ENCODE measurements at places on chromosomes 16 and 17.
A peak's percentile ranks its signal among the peaks of the same experiment; 100 is the strongest.

DNA sequence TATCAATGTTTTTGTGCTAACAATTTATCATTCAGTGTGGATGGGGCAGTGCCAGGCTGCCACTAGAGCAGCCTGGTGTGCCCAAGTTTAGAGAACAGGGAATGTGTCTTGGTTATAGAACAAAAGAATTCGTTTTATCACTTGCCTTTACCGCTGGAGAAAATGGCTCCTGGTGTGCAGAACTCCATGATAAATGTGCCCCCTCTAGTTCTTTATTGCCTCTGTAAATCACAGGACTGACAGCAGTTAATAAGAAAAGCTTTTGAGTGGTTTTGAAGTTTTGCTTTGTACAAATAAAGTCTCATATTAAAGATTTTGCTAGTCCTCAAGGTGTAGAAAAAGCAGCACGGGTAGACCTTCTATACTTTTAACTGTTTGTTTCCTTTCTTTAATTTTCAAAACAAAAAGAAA, 28.2 kb upstream of the PSMD7 start:
- no peak for DNase-seq

GRCh38 chr16:53054670-53055485, at the start of gene CHD9:
CHD9 (plus strand) TSS chr16:53054991; CDS start chr16:53156090, 101,099 bp downstream.
- peak; percentile 75 for DNase-seq

DNA sequence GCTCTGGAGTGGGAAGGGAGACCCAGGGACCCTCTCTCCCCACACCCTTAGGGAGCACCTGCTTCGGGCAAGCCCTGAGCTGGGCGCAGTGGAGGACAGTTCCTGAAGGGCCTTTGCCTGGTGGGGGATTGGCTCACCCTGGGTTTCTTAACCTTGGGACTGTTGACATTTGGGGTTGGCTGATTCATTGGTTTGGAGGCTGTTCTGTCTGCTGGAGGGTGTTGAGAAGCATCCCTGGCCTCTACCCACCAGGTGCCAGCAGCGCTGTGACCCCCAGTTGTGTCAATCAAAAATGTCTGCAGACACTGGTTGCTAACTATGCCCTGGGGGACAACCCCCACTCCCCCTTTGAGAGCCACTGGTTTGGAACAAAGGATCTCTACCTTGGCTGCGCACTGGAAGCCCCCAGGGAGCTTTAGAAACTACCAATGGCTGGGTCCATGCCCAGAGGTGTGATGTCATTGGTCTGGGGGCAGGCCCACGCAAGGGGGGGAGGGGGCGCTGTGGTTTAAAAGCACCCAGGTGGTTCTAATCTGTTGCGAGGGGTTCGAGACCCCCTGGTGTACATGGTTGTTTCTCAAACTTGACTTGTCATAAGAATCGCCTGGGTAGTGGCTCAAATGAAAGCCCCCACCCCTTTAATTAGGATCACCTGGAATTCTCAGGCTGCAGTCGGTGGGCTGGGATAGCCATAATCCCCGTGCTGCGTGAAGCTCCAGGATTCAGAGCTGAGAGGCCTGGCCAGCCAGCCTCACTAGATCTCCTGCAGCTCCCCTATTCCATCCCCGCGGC, 151.9 kb upstream of the GSE1 start:
- no peak for DNase-seq

DNA sequence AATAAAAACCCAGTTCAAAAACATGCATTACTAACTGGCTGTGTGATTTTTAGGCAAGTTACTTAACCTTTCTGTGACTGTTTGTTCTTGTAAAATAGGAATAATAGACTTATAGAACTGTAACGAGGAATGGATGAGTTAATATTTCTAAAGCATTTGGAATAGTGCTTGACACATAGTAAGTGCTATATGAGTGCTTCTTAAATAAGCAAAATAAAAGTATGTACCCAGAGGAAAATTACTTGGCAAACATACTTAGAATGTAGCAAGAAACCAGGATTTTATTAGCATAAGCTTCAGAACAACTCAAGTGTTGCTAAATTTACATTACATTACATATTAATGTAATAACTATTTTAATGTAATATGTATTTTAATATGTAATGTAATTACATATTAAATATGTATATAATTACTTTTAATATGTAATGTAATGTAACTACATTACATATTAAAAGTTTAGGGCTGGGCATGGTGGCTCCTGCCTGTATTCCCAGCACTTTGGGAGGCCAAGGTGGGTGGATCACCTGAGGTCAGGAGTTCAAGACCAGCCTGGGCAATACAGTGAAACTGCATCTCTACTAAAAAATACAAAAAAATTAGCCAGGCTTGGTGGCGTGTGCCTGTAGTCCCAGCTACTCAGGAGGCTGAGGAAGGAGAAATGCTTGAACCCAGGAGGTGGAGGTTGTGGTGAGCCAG, 14.2 kb downstream of the NFAT5 start:
- no peak for DNase-seq

DNA sequence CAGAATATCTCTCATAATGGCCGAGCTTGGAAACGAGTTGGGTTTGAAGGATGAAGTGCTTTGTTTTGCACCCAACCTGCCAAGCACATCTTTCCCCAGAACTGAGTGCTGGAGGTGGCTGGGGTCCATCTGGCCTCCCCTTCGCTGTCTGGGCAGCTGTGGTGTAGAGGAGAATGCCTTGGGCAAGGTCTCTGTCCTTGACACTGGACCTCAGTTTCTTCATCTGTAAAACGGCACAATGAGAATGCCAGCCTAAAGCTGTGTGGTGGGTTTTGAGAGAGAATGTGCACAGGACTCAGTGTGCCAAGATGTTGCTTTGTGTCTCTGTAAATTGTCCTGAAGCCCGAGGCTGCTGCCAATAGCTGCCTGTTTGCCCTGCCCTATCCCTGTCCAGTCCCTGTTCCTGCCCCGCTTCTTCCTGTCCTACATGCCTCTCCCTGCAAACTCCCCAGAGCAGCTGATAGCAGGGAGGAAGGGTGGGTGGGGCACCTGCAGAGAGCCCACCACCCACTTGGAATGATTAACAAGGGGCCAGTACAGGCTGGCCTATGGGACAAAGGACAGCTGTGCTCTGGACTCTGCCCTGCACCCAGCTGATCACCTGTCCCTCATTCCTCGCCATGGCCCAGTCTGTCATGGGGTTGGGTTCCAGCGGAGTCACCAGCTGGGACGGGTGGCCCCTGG, 15.3 kb downstream of the LASP1 start:
- no peak for DNase-seq

DNA sequence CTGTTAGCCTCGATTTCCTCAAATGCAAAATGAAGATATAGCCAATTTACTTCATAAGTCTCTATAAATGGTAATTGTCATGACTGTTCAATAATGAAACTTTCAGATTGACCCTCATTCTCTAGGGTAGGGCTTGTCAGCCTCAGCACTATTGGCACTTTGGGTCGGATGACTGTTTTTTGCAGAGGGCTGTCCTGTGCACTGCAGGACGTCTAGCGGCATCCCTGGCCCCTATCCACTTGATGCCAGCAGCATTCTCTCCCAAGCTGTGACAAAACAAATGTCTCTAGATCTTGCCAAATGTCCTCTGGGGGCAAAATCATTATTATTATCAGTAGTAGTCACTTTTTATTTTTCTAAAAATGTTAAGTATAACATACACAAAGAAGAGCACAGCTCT, 24.6 kb downstream of the CDH11 start:
- DNase-seq: no peak

DNA sequence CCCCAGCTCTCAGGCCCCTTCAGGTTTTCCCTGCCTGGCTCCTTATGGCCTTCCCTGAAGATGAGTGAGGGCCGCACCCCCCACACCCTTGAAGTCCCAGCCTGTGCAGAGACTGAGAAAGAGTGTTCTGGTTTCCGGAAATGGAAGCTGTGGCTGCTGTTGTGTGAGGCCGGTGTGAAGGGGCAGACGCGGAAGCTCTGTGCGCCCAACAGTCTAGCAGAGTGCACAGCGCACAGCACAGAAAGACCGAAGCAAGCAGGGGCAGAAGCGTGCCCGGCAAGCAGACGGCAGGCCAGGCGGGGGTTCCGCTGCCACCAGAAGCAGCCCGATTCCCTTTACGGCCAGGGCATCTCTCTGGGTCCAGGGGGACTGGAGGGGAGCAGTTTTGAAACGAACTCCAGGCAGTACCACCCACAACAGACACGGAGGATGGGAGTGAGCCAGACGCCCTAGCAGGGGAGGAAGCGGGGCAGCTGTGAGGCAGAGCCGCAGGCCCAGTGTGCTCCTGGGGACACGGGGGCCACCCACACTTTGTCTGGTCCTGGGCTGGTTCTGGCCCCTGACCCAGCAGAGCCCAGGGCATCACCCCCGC, 16.7 kb downstream of the TPSG1 start:
- DNase-seq: no peak

DNA sequence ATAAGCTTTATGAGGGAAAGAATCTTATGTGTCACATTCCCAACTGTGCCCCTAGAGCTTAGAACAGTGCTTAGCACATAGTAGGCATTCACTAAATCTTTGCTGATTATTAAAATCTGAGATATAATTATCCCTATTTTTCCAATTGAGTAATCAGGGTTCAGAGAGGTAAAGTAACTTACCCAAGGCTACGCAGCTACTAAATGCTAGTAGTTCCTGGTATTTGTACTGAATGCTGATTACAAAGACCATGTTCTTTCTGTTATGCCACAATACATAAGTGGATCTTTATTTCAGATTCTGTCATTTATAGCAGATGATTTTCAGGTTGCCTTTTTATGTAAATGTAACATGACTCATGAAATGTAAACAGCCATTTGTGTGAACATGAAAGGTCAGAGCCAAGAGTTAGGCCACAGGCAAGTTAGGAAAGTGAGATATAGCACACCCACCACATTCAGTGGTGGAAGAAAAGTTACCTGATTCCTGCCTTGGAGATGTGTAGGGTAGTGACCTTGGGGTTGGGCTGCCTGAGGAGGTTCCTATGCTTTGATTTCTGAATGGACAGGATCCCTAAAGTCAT, 77.2 kb downstream of the FTO start:
- no peak for DNase-seq

GRCh38 chr16:50496990-50497389, 51.2 kb upstream of the NKD1 start:
- no peak for DNase-seq

DNA sequence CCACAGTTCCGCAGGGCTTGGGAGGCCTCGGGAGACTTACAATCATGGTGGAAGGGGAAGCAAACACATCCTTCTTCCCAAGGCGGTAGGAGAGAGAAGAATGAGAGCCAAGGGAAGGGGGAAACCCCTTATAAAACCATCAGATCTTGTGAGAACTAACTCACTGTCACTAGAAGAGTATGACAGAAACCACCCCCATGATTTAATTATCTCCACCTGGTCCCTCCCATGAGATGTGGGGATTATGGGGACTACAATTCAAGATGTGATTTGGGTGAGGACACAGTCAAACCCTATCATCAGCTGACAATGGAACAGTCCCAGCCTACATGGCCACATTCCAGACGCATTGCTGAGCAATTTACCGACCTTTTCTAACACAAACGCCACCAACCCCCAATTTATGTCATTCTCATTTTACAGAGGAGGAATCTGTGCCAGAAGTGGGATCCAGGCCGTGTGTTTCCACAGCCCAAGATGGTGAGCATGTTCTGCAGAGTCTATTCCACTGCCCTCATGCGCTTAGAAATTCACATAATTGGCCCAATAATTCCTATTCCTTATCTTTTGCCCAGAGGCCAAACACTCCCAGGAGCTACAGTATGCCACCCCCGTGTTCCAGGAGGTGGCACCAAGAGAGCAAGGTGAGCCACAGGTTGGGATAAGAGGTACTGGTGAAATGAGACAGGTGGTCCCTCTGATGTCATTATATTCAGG, 17.3 kb downstream of the MILR1 start:
- no peak for DNase-seq

GRCh38 chr17:63930951-63931575, 1.1 kb downstream of the CD79B start:
- no peak for DNase-seq

GRCh38 chr17:14211801-14212200, 24.9 kb downstream of the CDRT15 start:
- DNase-seq: no peak

GRCh38 chr16:85394456-85395206, 218.5 kb upstream of the GSE1 start:
- DNase-seq: no peak

DNA sequence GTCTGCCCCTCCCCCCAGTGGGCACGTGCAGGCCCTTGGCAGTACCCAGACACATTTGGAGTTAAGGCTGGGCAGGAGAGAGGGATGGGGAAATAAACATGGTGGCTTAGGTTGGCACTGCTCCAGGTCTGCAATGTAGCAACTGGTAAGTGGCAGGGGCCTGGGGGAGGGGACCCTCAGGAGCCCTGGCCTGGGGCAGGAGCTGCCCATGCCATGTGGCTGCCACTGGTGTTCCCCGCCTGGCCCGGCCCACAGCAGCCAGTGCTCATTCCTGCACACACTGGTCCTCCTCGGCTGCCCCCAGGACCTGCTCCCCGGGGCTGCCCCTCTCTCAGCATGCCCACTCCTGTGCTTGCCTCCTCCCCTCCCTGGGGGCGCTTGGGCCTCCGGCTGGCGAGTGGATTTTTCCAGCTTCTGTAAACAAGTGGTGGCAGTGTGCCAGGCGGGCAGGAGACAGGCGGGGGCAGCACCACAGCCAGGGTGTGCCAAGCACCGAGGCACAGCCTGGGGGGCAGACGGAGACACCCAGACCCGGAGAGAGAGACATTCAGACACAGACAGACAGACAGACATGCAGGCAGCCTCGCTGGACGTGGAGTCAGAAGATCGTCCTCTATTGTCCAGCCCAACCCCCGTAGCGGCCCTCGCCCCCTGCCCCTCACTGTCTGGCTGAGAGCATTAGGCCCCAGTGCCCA, 9.4 kb downstream of the THRA start:
- peak; percentile 94 for DNase-seq

DNA sequence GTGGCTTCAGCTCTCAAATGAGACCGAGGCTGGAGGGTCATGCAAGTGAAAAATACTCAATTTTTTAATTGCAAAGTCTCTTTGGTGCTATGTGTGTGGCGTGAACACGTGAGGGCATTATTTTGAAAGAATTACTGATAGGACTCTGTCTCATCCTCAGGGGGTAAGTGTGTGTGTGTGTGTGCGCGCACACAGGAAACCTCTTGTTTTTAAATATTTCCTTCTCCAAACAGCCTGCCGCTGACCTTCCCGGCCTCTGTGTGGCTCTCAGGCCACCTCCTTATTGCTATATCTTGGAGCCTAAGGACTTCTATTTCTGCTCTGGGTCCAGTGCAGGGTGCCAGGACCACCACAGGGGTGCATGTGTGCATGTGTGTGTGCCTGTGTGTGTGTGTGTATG, 99.7 kb downstream of the CMIP start:
- no peak for DNase-seq

DNA sequence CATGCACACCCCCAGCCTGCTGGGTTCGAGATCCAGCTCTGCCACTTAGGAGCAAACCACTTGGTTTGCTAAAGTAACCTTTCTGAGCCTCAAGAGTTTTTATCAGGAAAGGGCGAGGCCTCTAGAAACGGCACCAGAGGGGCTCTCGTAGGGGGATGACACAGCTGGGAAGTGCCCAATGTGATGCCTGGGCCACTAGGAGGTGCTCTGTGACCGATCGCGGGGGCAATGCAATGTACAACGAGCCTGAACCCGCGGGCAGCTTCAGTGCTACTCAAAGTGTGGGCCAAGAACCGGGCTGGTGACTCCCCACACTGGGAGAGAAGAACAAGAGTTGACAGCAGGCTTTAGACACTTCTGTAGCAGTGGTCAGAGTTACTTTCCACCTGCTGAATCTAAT, 9.4 kb downstream of the C16orf89 start:
- peak; percentile 18 for DNase-seq
